ENCODE measurements at places on chromosomes 2 and 18.

DNA sequence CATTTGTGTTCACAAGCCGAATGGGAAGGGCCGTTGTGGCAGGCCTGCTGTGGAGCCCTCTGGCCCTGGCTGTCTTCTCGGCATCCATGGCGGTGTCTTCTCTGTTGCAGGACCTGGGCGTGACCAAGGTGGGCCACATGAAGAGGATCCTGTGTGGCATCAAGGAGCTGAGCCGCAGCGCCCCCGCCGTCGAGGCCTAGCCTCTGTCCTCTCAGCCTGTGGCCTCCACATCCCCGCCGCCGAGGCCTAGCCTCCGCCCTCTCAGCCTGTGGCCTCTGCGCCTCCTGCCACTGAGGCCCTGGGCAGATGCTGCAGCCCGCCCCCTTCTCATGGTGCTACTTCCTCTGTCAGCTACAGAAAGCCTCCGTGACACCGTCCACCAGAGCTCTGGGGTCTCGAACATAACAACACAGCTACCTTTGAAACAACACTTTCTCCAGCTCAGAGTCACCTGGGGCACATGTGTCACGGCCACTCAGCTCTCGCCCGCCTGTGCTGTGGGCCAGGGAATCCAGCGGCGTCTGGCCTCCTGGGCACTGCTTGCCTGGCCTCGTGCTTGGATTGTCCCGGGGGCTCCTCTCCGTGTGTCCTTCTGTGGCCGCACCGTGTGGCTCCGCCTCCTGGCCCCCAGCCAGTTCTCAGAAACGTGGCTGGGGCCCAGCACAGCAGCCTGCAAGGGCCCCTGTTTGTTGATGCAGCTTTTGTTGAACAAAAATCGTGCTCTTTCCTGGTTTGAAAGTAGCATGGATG, 97.1 kb downstream of the USP40 start:
- no peak for DNase-seq

DNA sequence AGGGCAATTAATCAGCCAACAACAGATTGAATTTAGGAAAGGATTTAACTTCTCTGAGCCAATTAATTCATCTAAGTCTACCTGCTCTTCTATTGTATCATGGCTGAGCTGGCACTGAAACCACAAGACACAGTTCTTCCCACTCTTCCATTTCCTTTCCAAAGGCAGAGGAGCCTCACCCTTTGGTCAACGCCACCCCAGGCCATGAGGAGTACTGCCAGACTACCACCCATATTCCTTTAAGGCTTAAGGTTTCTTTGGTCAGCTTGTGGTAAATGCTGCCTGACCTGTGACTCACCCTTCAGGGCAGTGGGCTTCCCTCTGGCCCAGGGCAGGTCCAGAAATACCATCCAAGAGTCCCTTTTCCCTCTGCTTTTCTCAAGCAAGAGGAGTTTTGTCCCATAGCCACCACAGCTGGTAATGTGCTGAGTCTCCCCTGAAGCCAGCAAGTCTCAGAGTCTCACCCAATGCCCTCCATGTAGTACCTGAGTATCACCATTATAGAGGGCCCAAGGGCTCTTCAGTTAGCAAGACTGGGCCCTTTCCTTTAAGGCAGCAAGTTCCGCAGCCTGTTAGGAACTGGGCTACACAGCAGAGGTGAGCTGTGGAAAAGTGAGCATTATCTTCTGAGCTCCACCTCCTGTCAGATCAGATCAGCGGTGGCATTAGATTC, 900.5 kb upstream of the CRIM1 start:
- no peak for DNase-seq

DNA sequence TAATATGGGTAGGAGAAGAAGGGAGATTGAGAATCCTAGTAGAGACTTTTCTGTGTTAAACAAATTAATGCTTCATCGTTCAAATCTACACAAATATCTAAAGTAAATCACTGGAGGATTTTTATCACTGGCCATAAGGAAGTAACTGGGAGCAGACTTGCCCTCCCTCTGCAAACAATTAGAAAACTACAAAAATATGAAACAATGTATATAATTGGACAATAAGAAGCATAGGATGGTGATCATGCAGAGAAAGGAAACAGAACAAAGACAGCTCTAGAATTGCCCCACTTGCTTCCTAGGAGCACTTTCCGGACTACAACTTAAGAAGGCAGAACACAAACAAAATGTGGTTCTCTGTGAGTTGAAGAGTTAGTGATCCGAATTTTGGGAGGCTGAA, 452.7 kb upstream of the KLHL29 start:
- no peak for DNase-seq

DNA sequence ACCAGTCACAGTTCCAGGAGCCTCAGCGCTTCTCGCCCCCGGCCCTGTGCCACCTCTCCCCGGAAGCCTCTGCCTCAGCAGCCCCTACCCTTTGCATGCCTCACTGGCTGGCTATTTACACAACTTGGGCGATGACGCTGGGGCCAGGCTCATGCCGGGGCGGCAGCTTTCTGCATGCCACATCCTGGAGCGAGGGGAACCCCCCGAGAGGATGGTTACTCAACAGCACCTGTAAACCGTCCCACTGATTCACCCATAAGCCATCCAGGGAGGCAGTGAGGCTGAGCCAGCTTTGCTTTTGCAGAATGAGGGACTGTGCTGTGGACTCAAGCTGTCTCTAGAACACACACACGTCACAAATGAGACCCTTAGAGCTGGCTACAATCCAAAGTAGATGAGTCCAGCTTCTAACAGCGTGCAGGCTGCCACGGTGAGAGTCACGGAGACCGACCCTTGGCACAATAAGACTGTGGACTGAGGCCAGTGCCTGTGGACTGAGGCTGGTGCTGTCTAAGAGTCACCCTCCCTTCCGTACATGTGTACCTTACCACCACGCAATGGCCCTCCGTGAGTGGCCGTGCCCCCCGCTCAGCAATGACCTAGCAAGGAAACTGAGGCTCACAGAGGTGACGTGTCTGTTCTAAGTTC, 45.6 kb upstream of the ODC1 start:
- DNase-seq, result peak; percentile 2

GRCh38 chr18:73511771-73512503, 635.7 kb downstream of the FBXO15 start:
- no peak for DNase-seq

- peak; percentile 95 for DNase-seq
Observed at GRCh38 chr2:147689220-147689909, 155.5 kb upstream of the ACVR2A start.

DNA sequence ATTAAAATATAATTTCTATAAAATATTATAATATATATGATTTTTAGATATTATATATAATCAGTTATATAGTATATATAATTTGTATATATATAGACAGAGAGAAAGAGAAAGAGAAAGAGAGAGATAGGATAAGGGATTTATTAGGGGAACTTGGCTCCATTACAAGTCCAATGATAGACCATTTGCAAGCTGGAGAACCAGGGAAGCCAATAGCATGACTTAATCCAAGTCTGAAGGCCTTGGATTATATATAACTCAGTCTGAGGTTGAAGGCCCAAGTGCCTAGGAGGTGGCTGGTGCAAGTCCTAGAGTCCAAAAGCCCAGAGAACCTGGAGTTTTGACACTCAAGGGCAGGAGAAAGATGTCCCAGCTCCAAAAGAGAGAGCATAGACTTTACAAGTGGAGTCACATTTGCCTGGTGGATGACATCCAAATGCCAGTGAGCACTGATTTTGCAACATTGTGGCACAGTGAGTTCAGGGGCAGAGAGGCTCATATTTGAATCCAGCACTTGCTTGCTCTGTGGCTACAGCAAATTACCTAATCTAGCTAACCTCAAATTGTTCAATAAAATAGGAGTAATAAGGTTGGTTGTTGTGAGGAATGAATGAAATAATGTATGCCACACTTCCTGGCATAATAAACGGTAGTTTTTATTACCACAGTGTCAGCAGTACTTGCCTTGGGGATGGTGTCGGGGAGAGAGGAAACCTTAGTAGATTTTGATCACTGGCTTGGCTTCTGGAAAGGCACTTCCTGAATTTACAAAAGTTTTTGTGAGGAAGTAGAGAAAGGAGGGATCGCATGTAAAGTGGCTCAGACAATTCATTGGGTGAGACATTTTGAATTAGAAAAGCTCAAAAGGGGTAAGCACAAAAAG, 69.6 kb upstream of the CD28 start:
- peak; percentile 63 for DNase-seq

DNA sequence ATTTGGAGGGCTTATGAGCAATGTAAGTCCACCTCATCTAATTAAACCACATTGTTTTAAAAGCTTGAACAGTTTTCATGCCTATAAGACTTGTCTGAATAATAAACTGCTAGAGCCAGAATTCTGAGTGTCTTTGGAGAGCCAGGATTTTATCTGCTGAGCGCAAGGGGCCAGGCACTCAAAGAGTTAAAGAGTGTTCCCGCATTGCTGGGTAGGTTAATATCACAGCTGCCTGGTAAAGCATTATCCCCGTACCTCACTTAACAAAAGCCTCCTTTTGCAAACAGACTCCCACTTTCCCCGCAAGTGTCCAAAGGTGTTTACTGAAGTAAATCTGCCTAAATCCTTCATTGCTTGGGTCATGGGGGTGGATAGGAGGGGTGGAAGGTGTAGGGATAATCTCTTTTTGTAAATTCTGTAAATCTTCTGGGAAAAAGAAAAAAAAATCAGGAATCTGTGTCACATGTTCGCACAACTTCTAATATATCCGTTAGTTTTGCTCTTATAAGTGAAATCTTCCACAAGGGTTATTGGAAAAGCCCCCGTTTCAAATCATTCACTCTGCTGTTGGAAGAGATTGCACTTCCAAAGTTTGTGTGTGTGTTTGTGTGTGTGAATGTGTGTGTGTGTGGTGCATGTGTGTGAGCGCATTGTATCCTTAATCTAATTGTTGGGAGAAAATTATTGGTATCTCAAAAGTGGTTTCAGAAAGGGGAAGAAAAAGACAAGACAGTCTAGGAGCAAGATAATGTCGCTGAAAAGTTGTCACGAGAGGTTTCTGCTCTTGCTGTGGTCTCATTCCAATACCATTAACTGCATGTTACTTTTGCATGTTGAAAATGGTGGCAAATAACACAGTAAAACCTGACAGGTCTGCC, 10.7 kb downstream of the ZEB2 start:
- DNase-seq, result no peak

GRCh38 chr2:3638456-3638810, 19.6 kb upstream of the ALLC start:
- DNase-seq, result no peak

DNA sequence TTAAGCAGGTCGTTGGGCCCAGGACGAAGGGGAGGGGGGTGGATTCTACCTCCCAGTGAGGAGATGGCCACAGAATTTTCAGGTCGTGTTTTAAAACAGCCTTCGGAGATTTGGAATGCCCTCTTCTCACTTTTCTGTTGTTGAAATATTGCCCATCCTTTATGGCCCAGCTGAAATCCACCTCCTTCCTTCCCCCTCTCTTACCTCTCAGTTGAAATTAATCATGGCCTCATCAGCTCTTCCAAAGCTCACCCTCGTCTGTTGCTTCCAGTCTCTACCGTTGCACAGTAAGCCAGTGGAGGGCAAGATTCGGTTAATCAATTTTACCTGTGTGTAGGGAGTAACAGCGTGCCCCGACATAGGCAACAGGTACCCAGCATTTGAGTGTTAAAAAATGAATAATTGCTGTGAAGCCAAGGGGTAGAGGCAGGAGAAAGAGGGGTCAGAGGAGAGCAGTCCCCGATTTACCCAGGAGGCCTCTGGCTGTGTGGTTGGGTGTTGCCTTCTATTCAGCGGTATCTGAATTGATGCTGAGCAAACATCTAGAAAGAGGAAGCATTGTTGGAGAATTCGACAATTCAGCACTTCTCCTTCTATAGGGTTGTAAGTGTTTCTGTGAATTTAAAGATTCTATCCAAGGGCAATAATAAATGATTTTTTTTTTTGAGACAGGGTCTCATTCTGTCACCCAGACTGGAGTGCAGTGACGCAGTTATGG, 8.6 kb upstream of the PDIA6 start:
- peak; percentile 53 for DNase-seq

GRCh38 chr2:138298120-138298814, 203.3 kb upstream of the SPOPL start:
- no peak for DNase-seq

- DNase-seq, result no peak
Observed at GRCh38 chr2:238423561-238424312, 3.0 kb upstream of the ASB1 start.

- no peak for DNase-seq
Observed at GRCh38 chr2:127610561-127610960, 35.4 kb upstream of the GPR17 start.

DNA sequence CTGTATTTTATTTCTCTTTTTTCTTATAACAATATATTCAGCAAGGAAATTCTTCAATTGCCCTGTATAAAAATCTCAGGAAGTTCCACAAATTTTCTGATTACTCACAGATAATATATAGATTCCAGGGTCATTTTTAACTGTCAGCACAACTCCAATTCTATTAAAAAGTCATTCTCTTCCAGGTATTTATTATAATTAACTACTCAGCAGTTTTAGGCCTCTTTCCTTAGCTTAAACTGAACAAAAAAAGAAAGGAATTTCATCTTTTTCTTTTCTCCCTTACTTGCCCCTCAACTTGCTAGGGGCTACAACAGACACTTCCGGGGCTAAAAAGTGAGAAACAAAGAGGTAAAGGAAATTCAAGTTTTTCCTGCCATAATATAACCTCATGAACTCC, 358.9 kb upstream of the LRATD1 start:
- no peak for DNase-seq

DNA sequence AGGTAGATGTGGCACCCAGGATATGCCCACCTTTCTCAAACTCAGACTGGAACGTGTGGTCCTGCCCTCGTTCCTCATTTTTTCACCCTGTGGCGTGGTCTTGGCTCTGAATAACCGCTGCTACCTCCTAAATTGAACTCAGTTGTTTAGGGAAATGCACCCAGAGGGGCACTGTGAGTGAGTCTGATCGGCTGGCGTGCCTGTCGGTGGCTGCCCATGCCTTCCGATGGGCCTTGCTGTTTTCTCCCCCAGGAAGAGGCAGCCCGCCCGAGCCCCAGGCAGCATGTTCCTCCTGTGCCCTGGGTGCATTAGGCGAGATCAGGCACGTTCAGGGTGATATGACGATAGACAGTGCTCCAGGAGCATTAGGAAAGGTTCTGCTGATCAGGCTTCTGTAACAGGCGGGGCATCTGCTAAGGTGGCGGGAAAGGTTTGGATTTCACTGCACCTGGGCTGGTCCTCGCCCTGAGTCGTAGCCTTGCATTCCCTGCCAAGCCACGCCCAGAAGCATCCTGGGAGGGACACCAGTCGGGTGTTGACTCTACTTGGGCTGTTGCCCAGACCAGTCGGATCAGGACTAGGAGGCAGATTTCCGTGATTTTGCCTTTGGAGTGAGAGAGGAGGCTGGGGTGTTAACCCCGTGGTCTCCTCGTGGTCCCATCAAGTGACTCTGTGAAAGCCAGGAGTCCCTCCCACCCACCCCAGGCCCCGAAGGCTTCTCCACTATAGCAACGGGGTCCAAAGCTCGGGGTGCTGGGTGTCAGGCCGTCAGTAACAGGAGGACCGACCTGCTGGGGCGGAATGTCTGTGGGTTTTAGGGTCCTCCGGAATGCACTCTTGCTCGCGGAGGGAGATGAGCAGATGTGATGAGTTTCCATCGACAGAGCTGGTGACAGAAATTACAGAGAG, 75.1 kb downstream of the SH3BP4 start:
- DNase-seq, result no peak

GRCh38 chr2:68689553-68690537, 44.8 kb upstream of the ARHGAP25 start:
- DNase-seq, result peak; percentile 89

- peak; percentile 73 for DNase-seq
Observed at GRCh38 chr2:23940718-23941620, 706 bp downstream of the UBXN2A start.

Measured in inflammatory macrophage treated with lipopolysaccharide for 4 hours (primary cell).